ENCODE measurements at places on chromosomes 11 and 22.
A peak's percentile ranks its signal among the peaks of the same experiment; 100 is the strongest.

GRCh38 chr11:65562020-65562419 is 3.9 kb upstream of the LTBP3 start:
- DNase-seq, result no peak

- DNase-seq, result peak; percentile 100
Measured at GRCh38 chr11:106021967-106022794, at the start of gene MSANTD4. TSS of gene MSANTD4 (minus strand) at chr11:106022240. CDS start at chr11:106010917, 11,323 bp downstream.

- no peak for DNase-seq
Measured at GRCh38 chr11:63911440-63911839, 5.5 kb downstream of the RCOR2 start.

DNA sequence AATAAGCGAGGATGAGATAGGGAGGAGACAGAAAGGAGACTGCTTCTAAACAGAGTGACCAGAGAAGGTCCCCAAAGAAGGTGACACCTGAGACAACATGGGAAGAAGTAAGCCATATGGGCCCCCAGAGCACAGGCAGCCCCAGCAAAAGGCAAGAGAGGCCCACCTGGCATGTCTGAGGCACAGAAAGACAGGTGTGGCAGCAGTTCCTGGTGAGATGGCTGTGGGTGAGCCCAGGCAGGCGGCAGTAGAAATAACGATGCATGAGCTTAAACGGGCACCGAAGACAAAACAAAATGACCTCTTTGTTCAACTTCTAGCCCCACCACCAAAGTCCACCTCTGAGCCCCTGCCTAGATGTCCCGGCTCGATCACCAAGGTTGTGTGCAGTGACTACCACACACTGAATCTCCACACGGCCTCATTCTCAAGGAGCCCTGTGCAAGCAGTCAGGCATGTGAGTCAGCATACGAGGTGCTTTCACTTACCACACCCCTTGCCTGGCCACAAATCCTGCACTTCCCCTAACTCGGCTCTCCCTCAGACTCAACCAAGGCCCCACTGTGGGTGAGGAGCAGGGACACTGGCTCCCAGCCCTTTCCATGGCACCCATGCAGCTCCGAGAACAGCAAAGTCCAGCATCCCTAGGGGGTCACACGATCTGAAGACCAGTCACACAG is 77.6 kb downstream of the PACSIN2 start:
- DNase-seq, result peak; percentile 2

GRCh38 chr22:21865041-21865440 is 2.4 kb downstream of the MAPK1 start:
- DNase-seq, result no peak

- no peak for DNase-seq
Measured at GRCh38 chr11:111441443-111441842, 62.4 kb upstream of the POU2AF1 start.

GRCh38 chr11:33263549-33263948 is 6.4 kb downstream of the HIPK3 start:
- no peak for DNase-seq

DNA sequence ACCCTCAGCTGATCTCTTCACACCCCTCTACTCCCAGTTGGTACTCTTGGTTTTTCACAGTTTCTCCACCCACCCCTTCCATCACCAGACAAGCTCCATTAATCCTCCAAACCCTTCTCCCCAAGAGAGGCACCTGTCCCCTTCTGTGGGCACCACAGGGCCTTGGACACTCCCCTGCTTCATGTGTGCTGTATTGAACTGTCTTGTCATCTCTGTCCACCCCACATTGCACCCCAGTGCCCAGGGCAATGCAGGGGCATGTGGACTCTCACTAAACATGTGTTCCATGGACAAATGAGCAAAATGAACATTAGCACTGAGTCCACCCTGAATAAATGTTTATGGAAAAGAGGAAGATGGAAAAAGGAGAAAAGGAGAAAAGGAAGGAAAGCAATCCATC is 181.4 kb downstream of the BCR start:
- DNase-seq, result no peak

DNA sequence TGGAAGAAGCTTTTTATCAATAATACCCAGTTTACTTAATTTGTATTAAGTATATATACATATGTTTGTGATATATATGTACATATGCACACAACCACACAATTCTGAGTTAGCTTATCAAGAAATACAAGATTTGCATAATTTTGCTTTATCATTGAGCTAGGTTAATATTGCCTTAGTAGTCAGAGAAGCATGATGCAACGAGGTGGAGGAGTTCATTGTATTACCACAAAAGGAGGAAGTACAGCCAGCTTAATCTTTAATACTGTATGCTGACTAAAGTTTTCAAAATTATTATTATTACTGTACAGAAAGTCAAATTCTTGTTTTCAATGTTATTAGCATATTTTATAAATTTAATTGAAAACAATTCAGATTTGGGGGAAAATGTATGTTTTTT is 278.4 kb upstream of the PDGFD start:
- no peak for DNase-seq

GRCh38 chr11:35723493-35723892 is 60.9 kb downstream of the TRIM44 start:
- no peak for DNase-seq

DNA sequence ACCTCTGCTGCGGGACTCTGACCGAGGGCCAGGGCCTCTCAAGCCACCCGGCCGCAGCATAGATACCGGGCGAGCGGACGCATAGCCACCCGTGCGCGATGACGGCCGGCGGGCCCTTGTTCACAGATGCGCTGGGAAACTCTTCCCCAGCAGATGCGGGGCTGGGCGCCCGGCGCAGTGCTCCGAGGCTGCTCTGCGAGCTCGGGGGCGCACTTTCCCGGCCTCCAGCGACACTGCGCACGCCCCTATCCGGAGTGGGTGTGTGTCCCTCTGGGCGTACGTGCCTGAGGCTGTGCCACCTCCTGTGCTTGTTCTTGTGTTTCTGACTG is 104.7 kb upstream of the E2F8 start:
- no peak for DNase-seq

GRCh38 chr11:73931039-73931645 is 19.7 kb upstream of the DNAJB13 start:
- DNase-seq, result peak; percentile 16

DNA sequence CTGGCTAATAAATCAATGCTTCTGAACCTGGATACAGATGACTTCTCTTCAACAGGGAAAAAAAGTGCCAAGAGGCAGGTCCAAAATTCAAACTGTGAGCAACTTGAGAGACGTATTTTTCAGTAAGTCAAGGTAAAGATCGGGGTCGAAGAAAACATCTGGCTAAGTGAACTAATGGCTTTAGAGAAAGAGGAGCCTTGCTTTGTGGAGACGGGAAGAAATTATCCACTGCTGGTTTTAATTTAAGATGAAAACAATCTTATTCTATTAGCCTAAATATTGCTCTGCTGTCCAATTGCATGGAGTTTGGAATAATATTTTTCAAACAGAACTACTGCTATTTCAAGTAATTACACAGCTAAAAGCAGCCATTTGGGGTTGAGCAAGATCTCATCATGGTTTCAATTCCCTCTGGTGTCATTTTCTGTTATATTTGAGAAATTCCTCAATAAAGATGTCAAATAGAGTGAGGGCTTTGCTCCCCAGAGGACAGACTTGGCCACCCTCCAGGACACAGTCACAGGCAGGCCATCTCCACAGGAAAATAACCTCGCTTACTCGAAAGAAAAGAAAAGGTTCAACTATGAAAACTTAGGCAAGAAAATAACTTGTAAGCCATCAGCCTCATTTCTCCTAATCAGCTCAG is 29.8 kb downstream of the SCUBE1 start:
- DNase-seq, result no peak

DNA sequence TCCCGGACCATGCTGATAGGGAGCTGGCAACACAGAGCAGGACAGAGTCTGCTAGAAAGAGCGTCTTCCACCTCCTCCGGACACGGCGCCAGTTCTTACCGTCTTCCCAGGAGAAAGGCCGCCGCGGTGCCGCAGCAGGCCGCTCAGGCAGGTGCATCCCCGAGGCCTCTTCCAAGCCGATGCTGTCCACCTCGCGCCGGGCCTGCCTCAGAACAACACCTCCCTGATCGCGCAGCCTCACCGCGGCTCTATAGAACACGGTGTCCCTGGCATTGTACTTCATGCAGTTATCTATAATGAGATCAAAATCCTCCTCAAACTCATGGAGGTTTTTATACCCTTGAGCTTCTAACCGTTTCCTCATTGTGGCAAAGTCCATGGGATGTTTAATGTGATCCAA is 30.0 kb downstream of the BRD1 start:
- no peak for DNase-seq

DNA sequence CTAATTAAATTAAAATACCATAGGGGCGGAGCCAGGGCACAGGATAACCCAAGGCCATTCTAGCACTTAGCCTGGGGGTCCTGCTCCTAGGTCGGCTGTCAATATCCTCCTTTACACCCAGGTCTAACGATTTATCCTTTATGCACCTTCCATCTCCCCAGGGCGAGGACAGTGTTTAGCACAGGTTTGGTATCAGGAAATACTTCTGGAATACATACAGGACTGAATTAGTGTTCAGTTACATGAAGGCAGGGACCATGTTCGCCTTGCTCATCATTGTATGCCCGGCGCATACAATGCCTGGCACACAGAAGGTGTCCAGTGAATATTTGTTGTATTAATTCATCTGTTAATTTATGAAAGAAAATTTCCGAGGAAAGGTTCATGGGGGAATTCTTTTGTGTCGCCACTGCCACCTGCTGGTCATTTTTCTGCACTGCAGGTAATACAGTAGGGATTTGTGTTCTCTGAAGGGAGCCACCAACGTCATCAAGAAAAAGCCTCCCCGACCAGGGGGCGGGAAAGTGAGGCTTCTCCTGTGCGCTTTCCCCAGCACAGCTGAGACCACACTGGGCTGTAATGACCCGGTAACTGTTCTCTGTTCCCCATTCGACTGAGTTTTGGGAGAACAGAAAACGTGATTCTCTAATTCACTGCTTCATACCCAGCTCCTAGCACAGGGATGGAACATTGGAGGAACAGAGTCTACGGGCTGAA is 68.7 kb upstream of the ASPHD2 start:
- DNase-seq, result peak; percentile 66

DNA sequence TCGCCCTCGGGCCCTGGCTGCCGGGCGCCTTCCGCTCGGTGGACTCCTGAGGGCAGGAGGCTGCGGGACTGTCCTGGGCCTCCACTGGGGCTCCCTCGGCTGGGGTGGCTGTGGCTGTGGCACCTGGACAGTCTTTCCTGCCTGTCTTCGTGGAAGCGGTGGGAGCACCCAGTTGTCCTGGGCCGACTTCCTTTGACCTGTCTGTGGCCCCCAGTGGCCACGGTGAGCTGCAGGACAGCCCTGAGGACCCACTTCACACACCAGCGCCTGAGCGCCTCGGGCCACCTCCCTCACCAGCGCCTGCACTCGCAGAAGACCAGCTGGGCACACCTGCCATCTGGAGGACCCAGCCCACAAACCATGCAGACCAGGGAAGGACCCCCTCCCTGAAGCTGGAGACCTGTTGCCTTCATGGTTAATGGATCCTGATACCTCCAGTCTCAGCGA is 1.8 kb upstream of the EPS8L2 start:
- no peak for DNase-seq

GRCh38 chr11:126282361-126282735 is 545 bp upstream of the TIRAP start:
- peak; percentile 43 for DNase-seq

DNA sequence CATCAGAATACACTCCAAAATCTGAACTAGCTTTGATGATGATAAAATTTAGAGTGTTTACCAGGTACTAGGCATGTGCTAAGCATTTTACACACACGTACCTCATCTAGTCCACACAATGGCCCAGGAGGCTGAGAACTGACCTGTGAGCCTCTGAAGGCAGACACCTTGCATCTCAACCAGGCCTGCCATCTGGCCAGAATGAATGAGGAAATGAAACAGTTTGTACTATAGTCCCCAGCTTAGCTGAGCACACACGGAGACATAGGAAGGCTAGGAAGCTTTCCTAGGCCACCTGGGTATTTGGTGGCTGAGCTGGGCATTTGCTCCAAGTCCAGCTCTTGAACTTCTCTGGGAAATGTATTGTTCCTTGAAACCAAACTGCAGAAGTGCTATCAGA is 6.9 kb upstream of the SHANK3 start:
- no peak for DNase-seq

- no peak for DNase-seq
Measured at GRCh38 chr11:19766206-19766605, 53.6 kb downstream of the NAV2 start.

GRCh38 chr11:32991898-32992297 is 23.8 kb upstream of the DEPDC7 start:
- DNase-seq, result no peak

GRCh38 chr22:30193031-30193775 is 53.4 kb downstream of the LIF start:
- DNase-seq, result no peak

DNA sequence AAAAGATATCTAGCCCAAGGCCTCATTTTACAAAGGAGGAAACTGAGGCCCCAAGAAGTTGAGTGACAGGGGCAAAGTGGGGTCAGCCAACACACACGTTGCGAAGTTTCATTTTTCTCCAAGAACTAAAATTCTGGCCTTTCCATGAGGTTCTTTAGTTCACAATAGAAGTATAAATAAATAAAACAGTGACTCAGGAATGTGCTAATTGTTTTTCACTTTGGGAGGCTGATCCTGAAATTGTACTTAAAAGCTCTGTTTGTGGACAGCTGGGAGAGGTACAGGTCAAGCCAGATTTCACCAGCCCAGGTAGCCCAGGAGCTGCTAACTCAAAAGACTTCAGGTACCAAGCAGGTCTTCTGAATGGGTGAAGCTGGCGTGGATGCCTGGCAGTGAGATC is 105.2 kb downstream of the TRAF6 start:
- no peak for DNase-seq
